ENCODE measurements at places on chromosomes 5 and 9.

DNA sequence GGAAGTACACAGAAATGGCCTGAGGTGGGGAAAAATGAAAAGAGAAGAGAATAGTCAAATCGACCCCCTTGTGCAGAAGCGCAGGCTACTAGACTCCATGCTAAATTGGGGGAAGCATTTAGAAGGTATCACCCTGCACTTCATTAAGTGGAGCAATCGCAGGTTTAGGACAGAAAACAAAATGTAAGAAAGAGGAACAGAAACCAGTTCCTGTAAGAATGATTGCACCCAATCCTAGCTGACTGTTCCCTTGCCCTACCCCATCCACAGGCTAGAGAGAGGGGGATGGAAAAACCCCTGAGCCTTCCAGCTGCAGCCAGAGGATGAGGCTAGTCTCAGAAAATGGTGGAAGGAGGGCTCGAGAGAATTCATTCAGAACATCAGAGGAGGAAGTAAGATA, 23.9 kb upstream of the PPP1R2B start:
- no peak for DNase-seq

GRCh38 chr9:79490657-79491248, 81.0 kb upstream of the TLE4 start:
- DNase-seq, result peak; percentile 26

DNA sequence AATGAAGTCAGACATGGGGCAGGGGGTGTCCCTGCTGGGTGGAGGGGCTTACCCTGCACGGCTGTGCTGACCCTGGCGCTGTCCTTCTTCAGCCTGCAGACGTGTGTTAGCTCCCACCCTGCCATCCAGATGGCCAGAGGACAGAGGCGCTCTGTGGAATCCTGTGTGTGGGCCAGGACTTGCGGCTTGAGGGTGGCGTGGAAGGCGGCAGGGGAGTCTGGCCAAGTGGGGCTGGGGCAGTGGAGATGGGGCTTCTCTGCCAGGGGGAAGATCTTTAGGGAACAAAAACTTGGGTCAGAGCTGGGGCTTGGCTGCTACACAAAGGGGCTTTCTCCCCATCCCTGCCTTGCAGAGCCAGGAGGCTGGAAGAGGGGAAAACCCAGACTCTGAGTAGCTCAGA, 46.5 kb upstream of the SYNPO start:
- no peak for DNase-seq

DNA sequence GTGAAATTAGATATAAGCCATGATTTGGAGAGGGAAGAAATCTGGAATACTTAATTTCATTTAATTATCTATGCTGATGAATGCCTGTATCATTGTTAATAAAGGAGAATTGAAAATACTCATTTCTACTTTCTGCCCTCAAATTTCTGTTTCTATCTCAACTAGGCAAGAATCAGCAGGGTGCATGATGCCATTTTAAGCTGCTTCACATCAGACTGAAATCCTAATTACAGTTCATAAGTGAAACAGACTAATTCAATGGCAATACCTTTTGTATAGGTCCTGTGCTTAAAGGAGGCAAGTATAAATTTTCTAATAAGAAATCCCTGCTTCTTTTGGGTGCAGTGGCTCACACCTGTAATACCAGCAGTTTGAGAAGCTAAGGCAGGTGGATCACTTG, 22.3 kb upstream of the TAL2 start:
- DNase-seq, result no peak

- peak; percentile 63 for DNase-seq
Observed at GRCh38 chr9:120982836-120983235, 56.2 kb upstream of the TRAF1 start.

- DNase-seq, result no peak
Observed at GRCh38 chr5:149681252-149681651, 48.9 kb upstream of the PPARGC1B start.

- DNase-seq, result no peak
Observed at GRCh38 chr5:62001640-62002039, 304.4 kb upstream of the KIF2A start.

- DNase-seq, result no peak
Observed at GRCh38 chr9:19935422-19935821, 146.6 kb upstream of the SLC24A2 start.

DNA sequence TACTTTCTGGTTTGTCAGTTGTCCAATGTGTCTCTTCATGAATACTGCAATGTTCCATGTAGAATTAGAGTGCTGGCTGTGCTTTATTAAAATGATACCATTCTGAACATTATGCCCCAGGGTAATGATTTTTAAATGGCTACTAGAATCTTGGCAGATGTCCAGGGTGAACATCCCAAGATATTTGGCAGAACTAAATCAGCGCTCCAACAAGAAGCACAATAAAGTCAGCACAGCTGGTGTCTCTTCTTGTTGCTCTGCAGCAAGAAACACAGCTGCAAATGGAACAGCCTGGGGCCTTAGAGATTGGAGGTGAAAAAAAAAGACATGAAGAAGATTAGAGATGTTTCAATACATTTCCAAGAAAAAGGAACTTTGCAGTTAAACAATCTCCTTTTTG, 248.3 kb downstream of the CDH18 start:
- peak; percentile 21 for DNase-seq

GRCh38 chr9:94999832-95000231, 273.3 kb downstream of the AOPEP start:
- DNase-seq, result no peak

DNA sequence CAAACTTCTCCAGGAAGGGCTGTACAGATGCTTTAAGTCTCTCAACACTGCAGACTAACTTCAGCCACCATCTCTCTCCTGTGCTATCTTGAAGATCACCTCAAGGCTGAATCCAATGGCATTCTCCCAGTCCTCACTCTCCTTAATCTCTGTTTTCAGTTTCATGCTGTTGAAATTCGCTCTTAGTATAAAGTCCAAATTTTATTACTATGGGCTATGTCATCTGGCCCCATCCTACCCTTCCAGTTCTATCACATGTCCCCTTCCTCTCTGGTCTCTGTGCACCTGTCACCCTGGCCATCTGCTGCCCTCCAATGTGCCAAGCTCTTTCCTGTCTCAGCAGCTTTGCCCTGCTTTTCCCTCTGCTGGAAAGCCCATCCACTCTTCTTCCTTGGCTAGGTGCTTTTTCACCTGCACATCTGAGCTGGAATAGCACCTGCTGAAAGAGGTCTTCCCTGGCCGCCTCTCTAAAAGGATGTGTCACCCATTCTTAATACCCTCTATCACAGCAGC, 284.7 kb upstream of the MAP3K1 start:
- DNase-seq, result no peak

- DNase-seq, result no peak
Observed at GRCh38 chr5:124553911-124554310, 192.5 kb downstream of the ZNF608 start.

- peak; percentile 72 for DNase-seq
Observed at GRCh38 chr9:98861781-98862504, 54.5 kb downstream of the GALNT12 start.

DNA sequence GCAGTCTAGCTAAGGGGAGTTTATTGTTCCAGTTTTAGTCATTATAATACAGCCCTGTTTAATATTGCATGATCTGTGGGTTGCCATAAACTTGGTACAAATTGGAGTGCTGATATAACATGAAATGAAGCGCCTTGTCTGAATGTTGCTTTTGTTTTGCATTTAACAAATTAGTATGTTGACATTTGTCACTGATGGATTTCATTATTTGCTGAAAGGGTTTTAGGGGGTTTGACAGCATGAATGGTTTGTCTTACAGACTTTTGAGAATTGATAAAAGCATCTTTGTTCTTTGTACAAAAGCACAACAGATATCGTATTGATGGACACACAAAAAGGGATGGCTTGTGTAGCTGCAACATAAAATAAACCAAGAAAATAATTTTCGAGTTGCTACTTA, 178.3 kb downstream of the AOPEP start:
- DNase-seq, result no peak

DNA sequence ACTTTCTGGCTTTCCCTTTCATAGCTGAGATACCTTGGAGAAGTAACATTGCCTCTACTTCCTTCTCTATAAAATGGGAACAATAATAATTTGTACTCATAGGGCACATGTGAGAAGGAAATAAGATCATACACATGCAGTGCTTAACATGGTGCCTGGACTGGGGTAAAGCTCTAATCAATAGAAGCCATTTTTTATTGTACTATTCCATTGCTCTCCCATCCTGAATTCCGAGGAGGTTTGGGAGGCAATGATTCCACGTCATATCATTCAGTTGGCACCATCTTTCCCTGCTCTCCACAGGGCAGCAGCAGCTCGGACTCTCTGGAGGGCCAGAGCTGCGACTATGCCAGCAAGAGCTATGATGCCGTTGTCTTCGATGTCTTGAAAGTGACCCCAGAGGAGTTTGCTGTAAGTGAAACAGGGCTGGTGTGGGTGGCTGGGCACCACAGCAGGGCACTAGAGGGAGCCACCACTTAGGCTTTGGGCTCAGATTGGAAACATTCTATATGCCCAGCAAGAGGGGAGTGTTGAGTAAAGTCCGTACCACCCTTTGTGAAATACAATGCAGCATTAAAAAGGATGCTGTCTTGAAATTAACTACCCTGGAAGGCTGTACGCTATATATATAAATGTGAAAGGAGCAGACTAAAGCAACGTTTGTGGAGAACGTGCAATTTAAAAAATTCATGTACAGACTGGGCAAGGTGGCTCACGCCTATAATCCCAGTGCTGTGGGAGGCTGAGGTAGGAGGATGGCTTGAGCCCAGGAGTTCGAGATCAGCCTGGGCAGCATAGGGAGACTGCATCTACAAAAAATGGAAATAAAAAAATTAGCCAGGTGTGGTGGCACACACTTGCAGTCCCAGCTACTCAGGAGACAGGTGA, 51.2 kb downstream of the RALGPS1 start:
- DNase-seq, result no peak

- DNase-seq, result peak; percentile 84
Observed at GRCh38 chr5:127311781-127312525, 21.4 kb downstream of the MEGF10 start.

- no peak for DNase-seq
Observed at GRCh38 chr5:150295172-150295634, 5.6 kb upstream of the CAMK2A start.

- DNase-seq, result no peak
Observed at GRCh38 chr9:110432253-110432652, 94.6 kb upstream of the TXNDC8 start.

Data from LNCaP clone FGC (cell line).